ENCODE measurements at places on chromosomes 2 and 18. TPM values are rescaled to one million over a fixed set of nuclear protein-coding genes. Genes with fewer than 3 reads are reported as not detected.

Gene RND3
- 100.0 TPM for total RNA-seq

Gene FSHR
- not detected for total RNA-seq

Gene PDE6D
- 13.6 TPM for total RNA-seq

Gene ZDBF2
- total RNA-seq, result 8.0 TPM

Gene ARL4C
- total RNA-seq, result 7.7 TPM

Gene SCN1A
- total RNA-seq, result not detected

Gene COL4A4
- total RNA-seq, result 1.9 TPM
